ENCODE measurements at places on chromosomes 2 and 18.

GRCh38 chr18:66640431-66640830 lies 36.5 kb upstream of the CDH19 start:
- no peak for DNase-seq

- no peak for DNase-seq
Measured at GRCh38 chr18:35506024-35506712, 8.4 kb upstream of the INO80C start.

GRCh38 chr18:48428475-48429177 lies 19.4 kb upstream of the ZBTB7C start:
- DNase-seq, result no peak

DNA sequence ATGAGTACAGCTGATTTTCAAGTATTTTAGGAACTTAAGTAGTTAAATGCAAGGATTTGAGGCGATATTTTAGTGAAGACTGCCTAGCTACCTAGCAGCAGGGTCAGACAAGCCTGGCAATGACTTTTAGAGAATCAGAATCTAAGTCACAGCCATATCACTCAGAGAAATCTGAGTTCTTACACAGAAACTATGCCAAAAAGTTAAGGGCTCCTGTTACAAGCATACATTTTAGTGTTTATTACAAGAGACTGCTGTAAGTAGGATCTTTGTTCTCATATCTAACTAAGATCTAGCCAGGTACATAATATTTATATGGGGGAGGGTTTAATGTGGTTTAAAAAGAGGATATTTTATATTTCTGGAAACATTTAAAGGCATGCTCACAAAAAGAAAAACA lies 37.5 kb downstream of the MAP4K3 start:
- no peak for DNase-seq

GRCh38 chr18:35197296-35197695 lies 43.5 kb upstream of the ZNF397 start:
- no peak for DNase-seq

GRCh38 chr2:86477349-86477748 lies 36.2 kb downstream of the KDM3A start:
- DNase-seq, result no peak

GRCh38 chr2:130183512-130184373 lies 1.7 kb downstream of the MZT2B start:
- no peak for DNase-seq

DNA sequence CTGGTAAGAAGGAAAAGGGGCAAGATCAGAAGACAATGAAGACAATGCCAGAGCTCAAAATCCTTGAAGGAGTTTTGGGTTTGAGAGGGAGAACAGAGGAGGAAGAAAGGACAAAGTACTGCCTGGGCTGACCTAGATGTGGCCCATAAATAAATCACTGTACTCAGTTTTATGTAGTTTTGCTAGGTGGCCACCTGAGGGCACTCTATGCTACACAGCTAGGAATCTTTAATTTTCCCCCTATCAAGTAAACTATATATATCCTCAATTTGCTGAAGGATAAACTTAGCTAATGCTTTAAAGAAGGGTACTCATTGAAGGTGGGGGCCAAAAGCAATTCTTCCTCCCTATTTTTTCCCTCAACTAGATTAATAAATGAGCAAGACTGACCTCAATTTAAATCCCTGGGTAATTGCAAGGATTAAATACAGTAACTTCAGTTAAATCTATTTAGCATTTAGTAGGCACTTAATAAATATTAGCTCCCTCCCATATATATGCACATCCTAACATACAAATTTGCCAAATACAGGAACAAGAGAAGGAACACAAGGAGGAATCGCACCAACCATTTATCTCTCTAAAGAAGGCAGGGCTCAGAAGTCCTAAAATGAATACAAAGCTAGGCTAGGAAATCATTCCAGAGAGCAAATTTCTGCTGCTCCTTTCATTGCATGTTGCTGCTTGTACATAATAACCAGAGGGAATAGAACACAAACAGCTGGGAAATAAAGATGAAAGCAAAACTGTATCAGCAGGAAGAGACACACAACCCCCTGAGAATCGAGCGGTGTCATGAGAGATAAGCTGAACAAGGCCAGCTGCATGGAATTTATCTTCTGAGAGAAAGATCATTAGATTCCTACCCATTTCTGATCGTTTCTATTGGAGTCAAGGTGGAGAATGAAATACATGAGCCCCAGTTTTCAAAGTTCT lies 540.1 kb downstream of the NRXN1 start:
- DNase-seq, result no peak

DNA sequence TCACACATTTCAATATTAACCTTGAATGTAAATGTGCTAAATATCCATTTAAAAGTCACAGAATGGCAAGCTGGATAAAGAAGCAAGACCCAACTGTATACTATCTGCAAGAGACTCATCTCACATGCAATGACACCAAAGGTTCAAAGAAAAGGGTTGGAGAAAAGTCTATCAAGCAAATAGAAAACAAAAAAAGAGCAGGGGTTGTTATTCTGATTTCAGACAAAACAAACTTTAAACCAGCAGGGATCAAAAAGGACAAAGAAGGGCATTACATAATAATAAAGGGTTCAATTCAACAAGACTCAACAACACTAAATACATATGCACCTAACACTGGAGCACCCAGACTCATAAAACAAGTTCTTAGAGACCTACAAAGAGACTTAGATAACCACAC lies 14.5 kb upstream of the UNC80 start:
- DNase-seq, result no peak

DNA sequence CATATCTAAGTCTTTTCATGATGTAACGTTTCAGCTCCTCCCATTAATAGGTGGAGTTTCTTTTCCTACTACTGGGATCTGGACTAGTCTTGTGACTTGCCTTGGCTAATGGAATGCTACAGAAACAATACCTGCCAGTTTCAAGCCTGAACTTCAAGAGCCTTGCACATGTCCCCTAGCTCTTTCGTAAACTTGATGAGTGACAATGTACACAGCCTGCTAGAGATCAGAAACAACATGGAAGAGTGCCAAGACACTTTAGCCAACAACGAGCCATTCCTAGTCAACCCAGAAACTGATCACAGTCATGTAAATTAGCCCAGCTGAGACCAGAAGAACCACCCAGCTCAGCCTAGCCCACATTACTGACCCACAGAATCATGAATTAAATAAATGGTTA lies 24.8 kb upstream of the STK39 start:
- no peak for DNase-seq

GRCh38 chr2:128986026-128986715 lies 667.5 kb upstream of the HS6ST1 start:
- DNase-seq, result no peak

DNA sequence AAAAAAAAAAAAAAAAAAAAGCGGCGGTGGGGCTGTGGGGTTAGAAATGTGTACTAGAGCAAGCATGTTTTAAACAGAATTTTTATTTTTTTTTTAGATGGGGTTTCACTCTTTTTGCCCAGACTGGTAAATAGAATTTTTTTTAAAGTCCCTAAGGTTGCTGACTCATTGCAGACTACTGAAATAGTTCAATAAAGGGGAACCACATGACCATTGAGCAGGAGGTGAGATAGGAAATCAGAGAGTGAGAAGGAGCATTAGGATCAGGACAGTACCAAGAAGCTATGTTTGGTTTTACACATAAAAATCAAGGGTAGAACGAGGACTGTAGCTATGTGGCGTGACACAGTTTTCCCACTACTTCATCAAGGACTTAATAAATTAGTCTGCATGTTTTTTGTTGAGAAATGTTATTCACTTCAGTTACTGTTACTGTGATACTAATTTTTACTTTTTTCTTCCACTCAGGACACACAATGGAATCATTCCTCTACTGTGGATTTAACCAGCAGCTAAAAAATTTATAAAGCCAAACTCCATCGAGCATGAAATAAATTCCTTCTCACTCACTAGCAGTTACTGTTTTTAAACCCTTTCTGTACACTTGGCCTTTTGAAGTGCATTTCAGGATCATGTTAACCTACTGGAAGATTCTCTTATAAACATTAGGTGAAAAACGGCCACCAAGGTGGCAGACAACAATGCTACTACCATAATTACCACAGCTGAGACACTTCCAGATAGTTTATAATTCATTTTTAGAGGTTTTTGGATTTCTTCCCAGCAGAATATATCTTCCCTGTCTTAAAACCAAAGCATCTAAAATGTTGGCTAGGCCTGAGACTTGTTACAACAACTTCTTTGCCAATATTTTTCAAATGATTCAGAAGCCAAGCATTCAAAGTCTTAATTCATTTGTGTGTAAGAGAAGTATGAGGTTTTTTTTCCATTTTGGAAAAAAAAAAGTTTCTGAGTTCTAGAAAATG lies 33.2 kb downstream of the LAMA1 start:
- no peak for DNase-seq

GRCh38 chr2:46988230-46988629 lies 72.6 kb upstream of the MCFD2 start:
- no peak for DNase-seq

GRCh38 chr2:140797718-140798117 lies 1333.1 kb downstream of the LRP1B start:
- no peak for DNase-seq

DNA sequence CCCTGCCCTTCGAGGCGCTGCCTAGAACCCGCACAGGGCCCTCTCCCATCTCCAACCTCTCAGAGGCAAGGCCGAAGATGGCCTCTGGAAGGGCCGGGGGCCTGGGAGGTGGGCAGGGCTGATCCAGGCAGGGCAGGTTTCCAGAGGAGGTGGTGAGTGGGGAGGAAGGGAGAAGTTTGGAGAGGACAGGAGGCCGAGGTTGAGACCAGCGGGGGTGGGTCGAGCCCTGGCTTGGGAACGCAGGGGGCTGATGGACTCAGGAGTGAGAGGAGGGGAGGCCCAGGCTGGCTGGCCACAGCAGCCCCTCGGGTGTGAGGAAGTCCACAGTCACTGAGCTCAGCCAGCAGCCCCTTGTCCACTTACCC lies 10.5 kb downstream of the CAPN10 start:
- DNase-seq, result no peak

DNA sequence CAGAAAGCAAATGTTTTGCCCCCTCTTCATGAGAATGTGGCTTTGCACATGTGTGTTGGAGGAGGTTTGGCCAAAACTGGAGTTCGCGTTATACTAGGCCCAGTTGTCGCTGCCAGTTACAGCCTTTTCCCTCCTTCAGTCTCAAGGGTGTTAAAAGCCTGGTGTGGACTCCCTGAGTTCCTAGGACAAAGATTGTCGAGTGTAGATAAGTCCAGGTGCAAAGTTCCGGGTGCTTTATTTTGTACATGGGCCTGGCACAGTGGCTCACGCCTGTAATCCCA lies 542 bp upstream of the RNF103 start:
- no peak for DNase-seq

- DNase-seq, result no peak
Measured at GRCh38 chr2:101899871-101900270, 91.9 kb upstream of the IL1R2 start.

DNA sequence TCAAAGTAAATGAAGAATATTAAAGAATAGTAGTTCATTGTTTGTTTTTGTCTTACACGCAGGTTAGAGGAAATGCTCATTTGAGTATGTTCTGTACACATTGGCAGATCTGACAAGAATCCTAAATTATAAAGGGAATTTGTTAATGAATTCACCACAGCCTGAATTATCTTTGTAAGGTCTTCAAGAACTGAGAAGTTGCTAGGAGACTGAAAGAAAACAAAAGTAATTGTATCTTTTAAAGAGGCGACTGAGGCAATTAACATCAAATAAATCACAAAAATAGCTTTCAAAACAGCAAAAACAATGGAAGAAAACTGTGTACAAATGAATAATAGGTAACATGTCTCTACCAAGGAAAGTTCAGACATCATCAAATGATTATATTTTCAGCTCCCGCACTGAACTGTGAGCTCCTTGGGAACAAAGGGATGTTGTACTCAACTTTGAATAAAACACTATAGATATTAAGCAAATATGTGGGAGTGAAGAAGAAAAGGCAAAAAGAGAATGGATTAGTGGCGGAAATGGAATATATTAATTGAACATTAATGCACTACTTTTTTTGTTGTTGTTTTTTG lies 51.7 kb upstream of the ATIC start:
- DNase-seq, result no peak

Data from substantia nigra (tissue), 51 donors.